ENCODE measurements at places on chromosomes 7 and 10.

DNA sequence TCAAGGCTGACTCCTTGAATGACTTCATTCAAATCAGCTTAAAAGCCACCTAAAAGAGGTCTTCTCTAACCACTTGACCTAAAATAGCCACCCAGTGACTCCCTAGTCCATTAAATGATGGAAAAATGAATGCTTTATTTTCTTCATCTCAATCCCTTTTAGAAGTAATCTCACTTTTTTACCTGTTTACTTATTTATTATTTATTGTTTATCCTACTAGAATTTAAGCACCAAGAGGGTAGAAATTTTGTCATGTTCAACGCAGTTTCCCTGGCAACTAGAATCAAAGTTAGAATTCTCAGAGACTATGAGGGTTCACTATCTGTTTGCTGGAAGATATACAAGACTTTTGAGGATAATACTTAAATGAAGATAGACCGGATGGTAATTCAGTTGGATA is at the start of gene LIPJ:
Gene LIPJ (plus strand): TSS at position 301 of the 400 bp plus-strand sequence. CDS start 3,926 bp downstream, outside the sequence.
- DNase-seq, result no peak

DNA sequence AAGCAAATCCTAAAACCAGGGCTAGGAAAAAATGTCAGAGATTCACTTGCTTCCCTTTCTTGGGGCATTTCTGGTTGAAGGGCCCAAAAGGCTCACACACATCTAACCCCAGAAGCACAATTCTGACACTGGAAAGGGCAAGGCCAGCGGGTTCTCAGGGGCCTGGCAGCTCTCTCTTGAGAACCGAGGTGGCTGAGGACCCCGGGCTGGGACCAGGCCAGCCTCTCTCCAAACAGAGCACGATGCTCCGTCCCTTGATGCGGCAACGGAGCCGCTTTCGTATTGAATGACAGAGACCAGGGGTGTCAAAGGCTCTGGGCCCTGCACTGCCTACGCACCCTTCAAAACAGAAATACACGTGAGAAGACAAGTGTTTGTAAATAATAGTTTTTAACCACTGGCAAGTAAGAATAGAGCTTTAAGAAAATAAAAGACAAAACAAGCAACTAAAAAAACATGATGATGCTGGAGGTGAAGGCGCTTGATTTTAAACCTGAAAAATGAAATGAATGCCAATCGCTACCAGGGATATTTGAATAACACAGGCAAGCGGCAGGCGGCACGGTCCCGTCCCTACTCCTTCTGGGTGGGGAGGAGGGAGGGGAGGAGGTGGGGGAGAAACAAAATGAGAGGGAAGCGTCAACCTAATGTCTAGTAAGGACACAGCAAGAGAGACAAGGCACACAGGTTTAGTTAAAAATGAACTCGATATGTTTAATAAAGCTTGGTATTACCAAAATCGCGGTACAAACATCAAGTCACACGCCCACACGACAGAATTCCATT is 68.0 kb downstream of the SLC29A4 start:
- no peak for DNase-seq

DNA sequence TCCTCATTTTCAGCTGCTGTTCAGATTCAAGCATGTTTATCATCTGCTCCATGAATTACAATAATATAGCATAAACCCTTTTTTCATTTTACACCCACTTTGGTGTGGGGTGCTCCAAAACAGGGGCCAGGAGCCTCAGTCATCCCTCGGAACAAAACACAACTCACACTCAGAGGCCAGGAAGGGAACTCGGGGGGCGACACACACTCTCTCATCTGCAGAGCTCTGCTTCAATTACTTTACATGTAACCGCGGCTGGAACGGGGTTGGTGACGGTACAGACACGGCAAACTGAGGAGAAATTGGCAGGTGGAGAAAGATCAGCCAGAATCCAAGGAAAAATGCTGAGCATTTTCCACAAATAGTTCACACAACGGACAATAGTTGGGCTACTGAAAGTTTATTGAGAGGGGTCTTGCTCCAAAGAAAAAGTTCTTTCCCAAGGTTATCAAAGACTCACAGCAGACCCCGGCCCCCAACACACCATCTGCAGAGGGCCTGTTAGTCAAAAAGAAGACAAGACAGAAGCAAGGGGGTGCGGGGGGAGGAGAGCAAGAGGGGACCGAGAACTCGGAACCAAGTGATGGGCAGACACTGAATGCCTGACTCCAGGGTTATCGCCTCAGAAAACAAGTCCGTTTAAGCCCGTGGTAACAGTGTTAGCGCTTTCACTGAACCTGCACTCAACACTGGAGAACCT is 20.5 kb downstream of the DIP2C start:
- no peak for DNase-seq

DNA sequence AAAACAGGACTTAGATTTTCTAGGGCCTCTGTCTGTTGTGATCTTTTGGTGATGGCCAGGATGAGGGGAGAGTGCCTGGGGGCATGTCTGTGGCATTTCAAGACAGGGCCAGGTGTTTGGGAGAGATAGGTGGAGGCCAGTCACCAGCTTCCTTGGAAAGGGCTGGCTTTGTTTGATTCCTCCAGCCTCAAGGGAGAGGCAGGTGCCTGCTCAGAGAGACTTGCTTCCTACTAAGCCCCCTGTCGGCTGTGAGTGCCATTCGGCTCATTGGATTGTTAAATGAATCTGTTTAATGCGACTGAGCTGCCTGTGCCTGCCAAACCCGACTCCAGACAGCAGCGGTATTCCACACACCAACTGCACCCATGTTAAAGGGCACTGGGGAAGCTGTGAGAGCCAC is 304.1 kb upstream of the COBL start:
- no peak for DNase-seq

DNA sequence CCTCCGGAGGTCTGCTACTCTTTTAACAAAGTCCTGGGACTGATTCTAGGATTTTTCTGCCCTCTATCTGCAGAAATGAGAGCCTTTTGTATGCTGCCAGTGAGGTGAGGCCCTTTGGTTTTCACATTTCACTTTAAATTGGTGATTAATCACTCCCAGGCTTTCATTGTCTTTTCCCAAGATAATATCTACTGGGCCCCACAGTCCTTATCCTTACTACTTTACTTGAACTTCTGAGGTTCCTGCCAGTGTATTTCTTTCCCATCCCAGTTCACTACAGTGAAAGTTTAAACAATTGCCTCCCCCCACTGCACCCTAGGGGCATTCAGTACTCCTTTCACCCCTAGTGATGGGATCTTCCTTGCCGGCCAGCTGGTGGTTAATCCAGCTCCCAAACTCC is 127.4 kb upstream of the INHBA start:
- no peak for DNase-seq

DNA sequence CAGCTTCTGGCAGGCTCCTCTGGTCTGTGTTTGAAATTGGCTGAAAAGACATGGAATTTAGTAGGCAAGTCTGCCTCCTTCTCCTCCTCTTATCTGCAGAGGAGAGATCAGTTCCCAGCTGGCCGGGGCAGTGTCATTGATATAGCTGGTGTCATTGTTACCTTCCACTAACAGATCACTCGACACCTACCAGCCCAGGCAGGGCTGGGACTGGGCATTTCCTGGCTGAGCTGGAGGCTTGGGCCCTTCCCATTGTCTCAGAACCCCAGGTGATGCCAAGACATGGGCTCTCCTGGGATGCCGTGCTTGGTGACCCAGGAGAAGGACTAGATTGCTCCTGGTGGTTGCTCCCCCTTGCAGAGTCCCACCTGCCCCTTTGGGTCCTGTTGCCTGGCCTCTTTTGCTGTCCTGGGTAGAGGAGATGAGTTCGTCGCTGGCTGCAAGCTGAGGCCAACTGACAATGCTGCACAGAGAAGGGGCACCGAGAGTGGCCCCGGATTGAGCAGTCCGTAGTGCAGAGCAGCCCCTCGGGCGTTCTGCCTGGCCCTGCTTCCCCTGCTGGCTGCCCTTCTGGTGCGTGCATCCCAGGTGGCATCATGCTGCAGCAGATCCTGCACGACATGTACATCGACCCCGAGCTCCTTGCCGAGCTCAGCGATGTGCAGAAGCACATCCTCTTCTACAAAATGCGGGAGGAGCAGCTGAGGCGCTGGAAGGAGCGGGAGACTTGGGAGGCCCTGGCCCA is at the start of gene SH2D4B:
Gene SH2D4B (plus strand): TSS at position 167 of the 745 bp plus-strand sequence. CDS start 430 bp downstream, at position 597.
- no peak for DNase-seq

- no peak for DNase-seq
These were observed 332.7 kb upstream of the CELF2 start for GRCh38 chr10:10684972-10685371.

DNA sequence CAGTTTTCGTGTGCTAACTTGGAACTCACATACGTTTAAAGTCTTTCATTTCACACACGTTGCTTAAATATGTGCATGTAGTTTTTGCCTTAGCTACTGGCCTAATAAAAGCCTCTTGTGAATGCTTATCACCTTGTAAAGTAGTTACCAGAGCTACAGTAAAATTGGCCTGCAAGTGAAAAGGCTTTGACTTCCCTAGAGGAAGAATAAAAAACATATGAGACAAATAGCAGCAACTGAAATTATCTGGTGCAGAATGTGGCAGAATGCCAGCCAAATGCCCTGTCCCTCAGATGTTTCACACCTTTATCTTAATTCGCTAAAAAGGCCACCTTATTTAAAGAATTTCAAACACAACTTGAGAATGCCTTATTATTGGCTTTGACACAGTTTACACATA is 28.1 kb upstream of the RPA3 start:
- no peak for DNase-seq

DNA sequence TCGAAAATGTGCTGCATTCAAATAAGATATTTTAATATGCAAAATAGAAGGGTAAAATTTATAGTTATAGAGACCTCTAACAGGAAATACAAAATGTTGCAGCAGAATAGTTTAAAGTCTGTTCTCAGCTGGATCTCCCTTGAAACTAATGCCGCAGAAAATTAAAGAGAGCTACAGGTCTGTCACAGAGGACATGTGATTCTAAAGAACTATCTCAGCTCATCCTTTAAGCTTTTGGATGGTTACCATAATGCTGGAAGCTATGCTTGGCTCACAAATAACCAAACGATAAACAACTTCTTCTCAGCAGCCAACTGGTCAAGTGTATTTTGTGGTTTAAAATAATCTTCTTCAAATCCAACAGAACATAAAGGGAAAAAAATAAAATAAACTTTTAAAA is 353.0 kb downstream of the PARD3 start:
- no peak for DNase-seq

GRCh38 chr7:14717816-14718215 is 184.7 kb downstream of the DGKB start:
- DNase-seq, result no peak

DNA sequence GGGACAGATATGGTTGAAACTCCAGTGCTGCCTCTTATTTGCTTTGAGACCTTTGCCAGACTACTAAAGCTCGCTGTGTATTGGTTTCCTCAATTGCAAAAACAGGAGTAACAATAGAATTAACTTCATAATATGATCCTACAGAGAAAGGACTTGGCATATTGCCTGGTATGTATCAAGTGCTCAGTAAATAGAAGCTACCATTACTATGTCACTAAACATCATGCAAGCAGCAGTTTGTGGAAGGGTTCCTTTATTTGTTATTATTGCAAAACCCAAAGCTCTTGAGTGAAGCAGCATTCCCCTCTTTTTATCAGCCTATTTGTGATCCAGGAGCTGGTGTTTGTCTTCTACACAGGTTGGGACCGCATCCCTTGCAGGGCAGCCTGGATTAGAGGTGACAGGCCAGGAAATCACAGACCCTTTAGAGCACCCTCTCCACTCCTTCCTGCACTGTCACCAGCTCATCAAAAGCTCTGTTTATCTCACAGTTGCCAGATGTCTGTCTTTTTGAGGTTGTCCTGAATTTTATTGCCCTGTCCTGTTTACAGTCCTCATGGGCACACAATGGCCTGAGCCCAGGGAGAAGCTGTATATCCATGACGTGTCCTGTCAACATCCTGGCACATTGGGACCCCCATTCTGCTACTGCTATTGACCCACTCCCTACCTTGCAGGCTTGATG is 121.5 kb downstream of the SNX10 start:
- no peak for DNase-seq

DNA sequence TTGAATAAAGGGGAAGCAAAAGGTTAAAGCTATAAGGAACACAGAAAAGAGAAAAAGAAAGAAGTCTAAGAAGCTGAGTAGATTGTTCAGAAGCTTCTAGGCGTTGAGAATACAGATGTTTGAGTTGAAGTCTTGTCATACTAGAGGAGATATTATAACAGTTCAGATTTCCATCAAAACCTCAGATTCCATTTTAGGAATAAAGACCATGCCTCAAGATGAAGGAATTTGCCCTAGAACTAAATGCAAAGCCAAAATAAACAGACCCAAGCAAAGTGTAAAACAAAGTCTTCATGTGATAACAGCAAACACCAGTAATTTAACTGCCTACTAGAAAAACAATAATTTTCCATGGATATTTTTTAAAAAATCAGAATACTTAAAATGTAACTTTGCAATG is 476.5 kb upstream of the POT1 start:
- no peak for DNase-seq

DNA sequence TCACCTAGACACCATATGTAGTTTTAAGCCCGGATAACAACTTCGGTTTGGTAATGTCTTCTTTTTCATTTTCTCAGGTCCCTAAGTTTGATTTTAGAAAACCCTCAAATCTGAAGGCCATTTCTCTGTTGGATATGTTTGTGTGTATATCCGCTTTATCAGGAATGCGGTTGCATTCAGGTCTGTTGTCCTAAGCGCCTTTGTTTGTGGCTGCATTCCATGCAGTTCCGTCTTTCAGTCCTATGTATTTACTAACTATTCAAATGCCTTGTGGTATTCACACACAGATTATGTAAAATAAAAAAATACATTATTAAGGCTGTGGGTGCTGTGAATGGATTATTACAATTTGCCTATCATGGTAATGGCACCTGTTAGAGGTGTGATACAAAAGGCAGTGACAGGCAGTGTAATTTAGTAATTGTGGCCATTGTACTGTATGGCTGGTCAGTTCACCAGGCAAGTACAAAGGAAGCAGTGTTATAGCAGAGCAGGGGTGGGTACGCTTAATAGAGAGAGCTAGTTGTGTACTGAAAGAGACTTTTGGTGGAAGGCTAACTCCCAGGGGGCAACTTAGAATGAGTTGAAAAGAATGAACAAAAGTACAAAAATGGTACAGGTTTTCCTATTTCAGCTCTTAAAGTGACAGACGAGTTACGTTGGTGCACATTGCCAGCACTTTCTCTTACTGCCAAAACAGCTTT is 136.4 kb downstream of the VTI1A start:
- DNase-seq, result no peak

DNA sequence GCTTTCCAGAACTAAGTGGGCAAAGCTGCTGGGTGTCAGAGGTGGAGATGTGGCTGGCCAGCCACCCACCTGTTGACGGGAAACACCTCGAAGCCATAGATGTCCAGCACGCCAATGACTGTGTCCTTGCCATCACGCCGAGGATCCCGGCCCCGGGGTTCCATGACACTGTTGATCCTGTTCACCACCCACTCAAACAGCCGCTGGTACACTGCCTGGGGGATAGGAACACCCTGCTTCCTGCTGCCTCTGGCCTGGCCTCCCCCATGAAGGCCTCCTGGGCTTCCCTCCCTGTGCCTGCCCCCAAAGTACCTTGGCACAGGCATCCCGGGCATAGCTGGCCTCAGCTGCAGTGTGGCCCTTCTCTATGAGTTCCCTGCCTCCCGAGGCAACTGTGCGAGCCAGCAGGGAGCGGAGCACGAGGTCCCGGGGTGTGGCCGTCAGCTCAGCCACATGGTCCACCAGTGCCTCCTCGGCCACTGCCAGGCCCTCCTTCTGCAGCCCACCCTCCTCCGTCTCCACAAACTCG is 8.2 kb downstream of the MYO1G start:
- DNase-seq, result peak; percentile 30
